Activated gamma-delta T cell treated with anti-CD3 and anti-CD28 coated beads, Interleukin-2, amount 50 U/mL, for 16 hours (primary cell): ENCODE measurements at places on chromosomes 1 and 21.

DNA sequence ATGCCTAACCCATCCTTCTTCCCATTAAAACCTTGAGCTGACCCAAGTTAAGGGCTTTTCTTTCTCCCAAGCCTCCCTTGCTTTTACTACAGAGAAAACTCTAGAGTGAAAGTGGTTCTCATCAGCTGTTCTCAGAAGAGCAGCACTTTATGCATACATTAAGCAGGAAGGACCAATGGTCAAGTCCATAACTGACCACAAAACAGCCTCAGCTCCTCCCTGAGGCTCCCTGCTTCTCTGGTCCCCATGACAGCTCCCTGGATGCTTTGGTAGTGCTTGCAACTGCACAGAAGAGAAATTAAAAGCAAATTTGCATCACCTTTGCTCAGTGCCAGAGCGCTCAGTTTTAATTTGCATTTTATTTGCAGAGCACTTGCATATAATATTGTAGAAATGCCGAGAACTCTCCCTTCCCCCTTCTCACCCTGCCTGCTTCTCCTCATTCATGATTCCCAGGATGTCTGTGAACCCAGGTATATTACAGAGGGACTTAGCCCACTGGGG is 56.1 kb downstream of the LMX1A start:
- no peak for DNase-seq

- DNase-seq = no peak
These were observed 64.0 kb downstream of the WNT9A start for GRCh38 chr1:227883641-227884301.

- no peak for DNase-seq
These were observed 190.8 kb downstream of the LTN1 start for GRCh38 chr21:28801906-28802305.

DNA sequence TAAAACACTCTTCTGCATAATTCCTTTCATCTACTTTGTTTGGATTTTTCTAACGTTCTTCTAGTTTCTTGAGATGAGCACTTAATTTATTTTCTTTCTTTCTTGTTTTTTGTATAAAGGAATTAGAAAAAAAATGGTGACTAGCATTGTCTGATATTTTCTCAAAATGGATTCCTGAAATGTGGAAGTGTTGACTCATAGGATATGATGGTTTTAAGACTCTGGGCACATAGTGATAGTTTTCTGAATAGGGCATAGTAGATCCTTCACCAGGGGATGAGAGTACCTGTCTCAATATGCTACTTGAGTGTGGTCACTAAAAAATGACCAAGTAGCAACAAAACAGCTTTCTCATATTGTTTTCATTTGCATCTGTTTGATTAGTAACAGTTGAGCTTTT is 100.9 kb downstream of the PEX14 start:
- DNase-seq = no peak

GRCh38 chr1:64984106-64984505 is 17.8 kb upstream of the JAK1 start:
- DNase-seq = no peak

DNA sequence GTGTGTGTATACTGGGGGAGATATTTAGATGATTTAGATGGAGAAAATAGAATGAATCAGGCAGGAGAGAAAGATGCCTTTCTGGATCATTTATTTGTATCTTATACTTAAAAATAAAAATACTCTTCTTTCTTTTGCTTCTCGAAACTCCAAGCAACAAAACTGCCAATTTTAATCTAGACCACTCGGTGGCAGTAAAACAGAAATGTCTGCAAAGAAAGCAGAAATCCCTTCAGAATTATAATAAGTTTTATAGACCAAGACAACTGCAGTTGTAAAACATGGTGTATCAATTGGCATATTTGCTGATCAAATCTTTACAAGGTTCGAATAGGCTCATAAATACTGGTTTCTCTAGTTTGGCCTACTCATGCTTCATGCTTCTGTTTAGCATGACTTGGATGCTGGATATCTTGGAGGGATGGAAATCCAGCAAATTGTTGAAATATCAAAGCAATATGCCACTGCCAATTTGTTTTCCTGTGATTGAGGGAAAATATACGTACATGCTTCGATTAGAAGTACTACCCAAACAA is 15.1 kb upstream of the C1orf87 start:
- no peak for DNase-seq

DNA sequence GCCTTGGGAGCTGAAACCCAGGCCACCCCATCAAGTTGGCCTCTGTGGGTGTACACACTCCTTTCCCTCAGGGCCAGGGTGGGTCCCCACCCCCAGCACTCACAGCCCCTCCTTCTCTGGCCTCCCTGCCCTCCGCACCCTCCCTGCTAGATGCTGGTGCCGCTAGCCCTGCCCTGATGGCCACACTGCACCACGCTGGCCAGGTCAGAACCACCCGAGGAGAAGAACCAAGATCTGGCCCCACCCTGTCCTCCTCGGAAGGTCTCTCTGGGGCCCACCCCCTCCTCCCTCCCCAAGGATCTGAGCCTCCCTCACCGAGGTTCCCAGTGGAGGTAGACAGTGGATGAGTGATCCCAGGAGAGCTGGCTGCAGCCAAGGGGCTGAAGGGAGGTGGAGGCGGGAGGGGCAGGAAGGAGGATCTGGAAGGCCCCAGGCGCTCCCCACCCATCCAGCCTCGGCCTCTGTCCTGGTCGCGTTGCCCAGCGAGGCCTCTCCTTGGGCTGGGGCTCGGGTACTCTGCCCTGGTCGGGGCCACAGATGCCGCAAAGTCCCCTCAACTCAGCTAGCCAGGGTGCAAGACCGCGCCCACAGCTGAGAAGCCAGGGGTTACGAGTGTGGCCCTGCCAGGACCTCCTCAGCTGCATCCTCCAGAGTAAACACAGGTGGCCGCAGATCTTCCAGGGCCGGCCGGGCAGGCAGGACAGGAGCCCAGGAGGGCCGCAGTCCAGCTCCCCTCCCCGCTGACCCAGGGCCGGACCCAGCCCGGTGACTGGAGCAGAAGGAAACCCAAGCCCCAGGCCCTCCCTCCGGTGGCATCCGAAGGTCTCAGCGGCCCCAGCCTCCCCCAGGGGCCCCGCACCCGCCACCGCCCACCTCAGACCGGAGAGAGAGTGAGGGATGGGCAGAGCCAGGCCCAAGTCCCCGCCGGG is 5.2 kb downstream of the B3GALT6 start:
- DNase-seq = no peak
